IMR-90 (cell line): ENCODE measurements at places on chromosomes 6 and 20. TPM values are rescaled to one million over a fixed set of nuclear protein-coding genes. Genes with fewer than 3 reads are reported as not detected.

The DDX43 gene
- under 0.01 TPM in 1 of 2 replicates, not detected in the other for total RNA-seq

The EMILIN3 gene
- under 0.01 TPM in 2 replicates for total RNA-seq

The PPP1R14C gene
- total RNA-seq = not detected in 2 replicates

The CST2 gene
- total RNA-seq = not detected in 2 replicates
